ENCODE measurements at places on chromosomes 2 and 18.

GRCh38 chr2:100236166-100236565 is 86.1 kb downstream of the LONRF2 start:
- no peak for DNase-seq

DNA sequence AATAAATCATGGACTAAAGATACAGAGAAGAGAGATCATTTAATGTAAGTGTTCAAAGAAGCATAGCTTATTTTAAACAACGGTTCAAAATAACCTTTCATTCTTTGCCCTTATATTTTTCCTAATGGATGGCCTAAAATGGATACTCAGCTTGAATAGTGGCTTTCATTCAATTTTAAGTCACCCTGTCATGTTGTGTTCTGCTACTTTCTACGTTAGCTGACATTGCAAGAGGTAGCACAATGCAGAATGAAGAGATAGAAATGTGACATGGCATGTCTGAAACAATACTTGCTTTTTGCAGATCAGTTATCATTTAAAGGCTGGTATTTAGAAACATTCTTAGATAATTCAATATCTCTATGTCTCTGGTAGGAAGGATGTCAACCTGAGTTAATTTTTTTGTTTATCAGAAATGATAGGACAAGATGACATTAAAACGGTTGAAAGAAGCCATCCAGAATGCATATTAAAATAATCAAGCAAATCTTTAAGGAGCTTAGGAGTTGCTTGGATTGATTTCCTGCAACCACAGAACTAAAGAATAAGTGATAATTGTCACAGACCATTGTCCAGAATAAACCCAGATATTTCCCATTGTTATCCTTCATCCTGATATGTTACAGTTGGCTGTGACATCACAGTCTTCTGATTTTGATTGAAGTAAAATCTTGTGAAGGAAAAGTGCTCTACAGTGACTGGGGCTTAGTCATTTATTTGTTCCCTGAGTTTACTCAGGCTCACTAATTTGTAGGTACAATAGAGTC is 41.7 kb upstream of the CAVIN2 start:
- no peak for DNase-seq

DNA sequence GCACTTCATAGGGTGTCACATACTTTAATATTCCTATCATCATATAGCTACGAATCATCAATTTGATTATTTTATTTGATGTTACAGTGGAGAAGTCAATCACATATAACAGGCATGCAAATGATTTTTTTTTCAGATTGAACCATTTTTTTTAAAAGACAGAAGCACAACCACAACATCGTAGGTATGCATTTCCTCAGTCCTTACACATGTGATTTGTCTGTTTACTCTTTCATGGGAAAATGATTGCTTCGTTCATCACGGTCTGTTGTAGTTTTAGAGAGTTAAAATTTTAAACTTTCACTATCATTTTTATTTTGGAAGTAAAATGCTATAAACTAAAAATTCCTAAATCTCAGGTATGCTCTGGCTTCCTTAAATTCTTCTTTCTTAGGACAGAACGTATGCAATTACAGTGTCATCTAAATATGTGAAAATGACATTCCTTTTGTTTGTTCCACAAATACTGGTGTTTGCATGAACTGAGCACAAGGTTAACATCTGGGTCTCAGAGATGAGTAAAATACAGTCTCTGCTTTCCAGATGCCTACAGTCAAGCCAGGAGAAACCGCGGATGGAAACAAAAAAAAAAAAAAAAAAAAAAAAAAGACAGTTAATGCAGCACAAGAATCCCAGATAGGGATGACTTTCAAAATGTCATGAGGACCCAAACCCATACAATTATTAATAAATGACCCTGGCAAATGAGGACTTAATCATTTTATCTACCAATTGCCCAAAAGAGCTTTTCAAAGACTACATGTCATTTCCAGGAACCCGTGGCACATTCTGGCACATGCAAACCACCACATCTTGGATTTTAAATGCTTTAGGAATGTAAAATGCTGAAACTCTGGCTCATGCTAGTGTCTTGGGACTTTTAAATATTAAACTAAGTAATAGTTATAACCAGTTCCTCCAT is 201.2 kb downstream of the LRP1B start:
- no peak for DNase-seq

GRCh38 chr2:127022817-127023216 is 84.1 kb downstream of the BIN1 start:
- DNase-seq: no peak

GRCh38 chr2:237154082-237154638 is 68.5 kb downstream of the COPS8 start:
- DNase-seq: no peak

DNA sequence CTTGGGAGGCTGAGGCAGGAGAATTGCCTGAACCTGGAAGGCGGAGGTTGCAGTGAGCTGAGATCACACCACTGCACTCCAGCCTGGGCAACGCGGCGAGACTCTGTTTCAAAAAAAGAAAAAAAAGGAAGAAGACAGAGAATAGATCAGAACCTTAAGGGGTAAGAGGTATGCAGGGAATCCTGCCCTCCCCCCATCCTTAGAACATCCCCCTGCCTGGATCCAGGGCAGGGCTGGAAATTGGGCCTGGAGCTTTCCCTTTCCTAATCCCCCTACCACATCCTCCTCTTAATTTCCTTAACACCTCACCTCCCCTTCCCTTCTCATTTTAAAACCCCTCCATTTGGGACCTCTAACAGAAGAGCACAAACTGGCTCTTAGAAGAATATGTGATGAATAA is 56.5 kb downstream of the RNU4ATAC start:
- DNase-seq: no peak

- DNase-seq: no peak
Observed at GRCh38 chr2:109637749-109638570, 23.8 kb downstream of the SOWAHC start.

- no peak for DNase-seq
Observed at GRCh38 chr18:9742524-9743131, 34.5 kb downstream of the RAB31 start.

DNA sequence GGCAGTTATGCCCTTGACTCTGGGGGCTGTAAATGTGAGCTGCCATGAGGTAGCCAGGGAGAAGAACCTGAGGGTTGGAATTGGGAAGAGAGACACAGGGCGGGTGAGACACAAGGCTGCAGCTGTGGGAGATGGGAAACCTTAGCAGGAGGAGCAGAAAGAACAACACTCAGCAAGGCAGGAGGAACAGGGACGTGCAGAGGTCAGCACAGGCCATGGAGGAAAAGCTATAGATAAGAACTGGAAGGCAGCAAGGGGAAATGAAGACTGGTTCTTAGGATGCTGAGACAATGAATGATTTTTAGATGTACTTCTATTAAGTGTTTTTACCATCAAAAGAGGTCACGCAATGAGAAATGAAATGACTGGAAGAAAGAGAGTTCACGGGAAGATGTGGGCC is 80.2 kb downstream of the USP40 start:
- DNase-seq: no peak

DNA sequence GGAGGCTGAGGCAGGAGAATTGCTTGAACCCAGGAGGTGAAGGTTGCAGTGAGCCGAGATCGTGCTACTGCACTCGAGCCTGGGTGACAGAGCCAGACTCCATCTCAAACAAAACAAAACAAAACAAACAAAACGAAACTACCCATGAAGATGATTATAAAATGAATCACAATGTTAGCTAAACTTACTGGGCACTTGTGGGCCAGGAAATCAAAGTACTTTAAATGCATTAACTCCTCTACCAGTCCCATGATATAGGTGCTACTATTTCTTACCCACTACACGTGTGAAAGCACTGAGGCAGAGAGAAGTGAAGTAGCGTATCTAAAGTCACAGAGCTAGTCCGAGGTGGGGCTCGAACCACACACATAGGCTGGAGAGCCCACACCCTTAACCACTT is 53.6 kb downstream of the POLE4 start:
- DNase-seq: no peak

- no peak for DNase-seq
Observed at GRCh38 chr2:181364492-181365170, 92.6 kb upstream of the ITGA4 start.

- no peak for DNase-seq
Observed at GRCh38 chr2:239731998-239732665, 293.0 kb downstream of the NDUFA10 start.

DNA sequence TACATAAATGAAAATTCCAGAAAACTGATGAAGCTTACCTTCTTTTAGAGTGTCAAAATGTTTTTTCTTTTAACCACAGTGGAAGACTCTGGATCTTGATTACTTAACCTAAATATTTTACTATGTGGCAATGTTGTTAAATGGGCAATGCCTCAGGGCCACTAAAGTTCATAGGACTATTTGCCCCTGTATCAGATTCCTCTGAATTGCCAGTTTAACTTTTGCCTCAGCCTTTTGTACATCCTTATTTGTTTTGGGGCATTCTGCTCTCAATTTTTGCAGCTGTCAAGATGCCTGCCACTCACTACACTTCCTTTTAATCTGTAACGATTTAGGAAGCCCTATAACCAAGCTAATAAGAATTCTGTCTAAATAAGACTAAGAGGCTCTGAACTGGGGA is 31.7 kb upstream of the SERTAD2 start:
- DNase-seq: no peak

- no peak for DNase-seq
Observed at GRCh38 chr2:37281916-37282315, 42.7 kb downstream of the PRKD3 start.

- no peak for DNase-seq
Observed at GRCh38 chr2:36650031-36650829, 46.3 kb upstream of the VIT start.

GRCh38 chr18:69947361-69948133 is at the start of gene CD226:
Gene CD226, minus strand, starts transcription at chr18:69947873. Its CDS starts 467 bp downstream, at chr18:69947406.
- no peak for DNase-seq

GRCh38 chr2:197939787-197940186 is 135.4 kb downstream of the PLCL1 start:
- DNase-seq: no peak

- DNase-seq: no peak
Observed at GRCh38 chr18:57618910-57619309, 2.7 kb downstream of the NARS1 start.

DNA sequence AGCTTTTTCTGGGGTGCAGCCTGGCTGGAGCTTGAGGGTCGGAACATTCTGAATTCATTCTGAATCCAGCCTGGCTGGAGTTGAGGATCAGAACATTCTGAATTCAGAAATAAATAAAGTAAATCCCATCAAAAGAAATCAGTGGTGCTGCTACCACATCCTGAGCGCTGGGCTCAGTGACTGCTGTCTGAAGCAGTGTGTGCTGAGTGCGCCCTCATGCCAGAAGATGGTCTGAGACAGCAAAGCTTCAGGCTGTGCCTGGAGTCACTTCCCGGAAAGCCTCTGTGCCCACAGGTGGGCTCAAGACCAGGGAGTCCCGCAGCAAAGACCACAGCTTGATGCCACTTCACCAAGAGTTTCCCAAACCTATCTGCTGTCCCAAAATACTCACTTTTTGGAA is 187.9 kb downstream of the VAPA start:
- DNase-seq: no peak

- no peak for DNase-seq
Observed at GRCh38 chr2:154422251-154422650, 276.2 kb upstream of the KCNJ3 start.

- DNase-seq: no peak
Observed at GRCh38 chr2:34705551-34706247, 1106.6 kb upstream of the FAM98A start.

DNA sequence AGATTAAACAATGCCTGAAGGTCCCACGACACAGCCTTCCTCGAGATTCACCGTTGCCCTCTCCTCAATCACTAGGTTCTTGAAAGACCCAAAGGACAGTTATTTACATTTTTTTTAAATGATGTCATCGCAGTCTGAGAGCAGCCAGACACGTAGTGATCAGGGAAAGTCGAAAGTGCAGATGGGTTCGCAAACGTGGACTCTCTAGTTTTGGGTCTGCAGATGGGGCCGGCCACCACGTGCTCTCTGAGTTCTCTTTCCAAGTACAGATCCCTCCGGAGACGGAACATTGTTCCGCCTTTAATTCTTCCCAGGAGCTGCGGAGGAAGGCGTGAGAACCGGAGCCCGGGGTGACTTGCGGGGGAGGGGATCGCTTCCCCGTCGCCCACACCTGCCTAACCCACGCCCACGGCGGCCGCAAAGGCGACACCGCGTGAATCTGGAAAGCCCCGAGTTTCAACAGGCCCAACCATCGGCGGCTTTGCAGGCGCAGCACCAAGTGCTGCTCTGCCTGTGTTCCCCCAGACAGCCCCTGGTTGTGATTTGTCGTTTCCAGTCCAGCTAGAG is 54.3 kb downstream of the PKDCC start:
- DNase-seq: no peak

DNA sequence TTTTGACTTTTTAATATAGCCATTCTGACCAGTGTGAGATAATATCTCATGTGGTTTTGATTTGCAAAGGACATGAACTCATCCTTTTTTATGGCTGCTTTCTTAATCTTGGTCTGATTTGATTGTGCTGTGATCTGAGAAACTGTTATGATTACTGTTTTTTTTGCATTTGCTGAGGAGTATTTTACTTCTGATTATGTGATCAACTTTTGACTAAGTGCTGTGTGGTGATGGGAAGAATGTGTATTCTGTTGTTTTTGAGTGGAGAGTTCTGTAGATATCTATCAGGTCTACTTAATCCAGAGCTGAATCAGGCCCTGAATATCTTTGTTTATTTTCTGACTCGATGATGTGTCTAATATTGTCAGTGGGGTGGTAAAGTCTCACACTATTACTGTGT is 16.8 kb downstream of the SP140L start:
- no peak for DNase-seq

GRCh38 chr2:75309596-75310463 is 110.5 kb upstream of the TACR1 start:
- DNase-seq: no peak

- no peak for DNase-seq
Observed at GRCh38 chr18:1104181-1104881, 199.7 kb downstream of the ADCYAP1 start.

DNA sequence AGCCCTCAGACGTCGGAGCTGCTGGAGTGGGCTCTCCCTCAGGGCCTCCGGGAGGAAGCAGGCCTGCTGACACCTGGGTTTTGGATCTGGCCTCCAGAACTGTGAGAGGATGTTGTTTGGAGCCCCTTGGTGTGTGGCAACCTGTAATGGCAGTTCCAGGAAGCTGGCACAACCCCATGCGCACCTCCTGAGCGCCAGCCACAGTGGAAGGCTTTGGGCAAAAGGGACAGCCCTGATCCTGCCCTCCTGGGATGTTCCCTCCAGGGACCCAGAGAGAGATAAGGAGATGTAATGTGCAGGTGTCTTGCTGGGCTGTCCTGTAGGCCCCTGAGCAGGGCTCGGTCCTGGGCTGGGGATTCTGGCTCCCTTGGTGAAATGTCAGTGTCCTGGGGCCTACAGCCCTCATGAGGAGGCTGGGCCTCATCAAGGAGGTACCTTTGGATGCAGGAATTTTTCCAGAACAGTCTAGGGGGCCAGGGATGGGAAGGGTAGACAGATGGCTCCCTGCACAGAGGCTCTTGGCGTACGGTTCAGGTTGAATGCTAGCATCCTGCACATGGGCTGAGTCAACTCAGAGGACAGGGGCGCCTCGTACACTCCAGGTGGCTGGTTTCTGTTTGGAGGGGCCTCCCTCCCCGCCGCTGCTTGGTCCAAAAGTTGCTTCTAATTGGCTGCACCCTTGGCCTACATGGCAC is 61.1 kb downstream of the ASB1 start:
- no peak for DNase-seq

Measured in NCI-H2081 treated with DMSO at 0.1 percent for 48 hours (cell line).